ENCODE measurements at places on chromosomes 3 and 15. TPM values are rescaled to one million over a fixed set of nuclear protein-coding genes. Genes with fewer than 3 reads are reported as not detected.
A peak's percentile ranks its signal among the peaks of the same experiment; 100 is the strongest.

- peaks cover 5% of the 10 kb centered on the region for H3K27me3 ChIP-seq
- H3K27ac ChIP-seq: no peak overlapping the region
Observed at GRCh38 chr3:46356909-46357308, 3.0 kb downstream of the CCR2 start.

GRCh38 chr3:149575213-149575960 is 82.4 kb downstream of the WWTR1 start:
- peaks cover 3% of the 10 kb centered on the region for H3K36me3 ChIP-seq
- no peaks in the 10 kb centered on the region for H3K27me3 ChIP-seq
- H3K4me3 ChIP-seq: no peak overlapping the region
- peak overlapping the region; percentile 90 for H3K27ac ChIP-seq
- peaks cover 25% of the 10 kb centered on the region for H3K4me1 ChIP-seq

The LYZL4 gene
- not detected for total RNA-seq

DNA sequence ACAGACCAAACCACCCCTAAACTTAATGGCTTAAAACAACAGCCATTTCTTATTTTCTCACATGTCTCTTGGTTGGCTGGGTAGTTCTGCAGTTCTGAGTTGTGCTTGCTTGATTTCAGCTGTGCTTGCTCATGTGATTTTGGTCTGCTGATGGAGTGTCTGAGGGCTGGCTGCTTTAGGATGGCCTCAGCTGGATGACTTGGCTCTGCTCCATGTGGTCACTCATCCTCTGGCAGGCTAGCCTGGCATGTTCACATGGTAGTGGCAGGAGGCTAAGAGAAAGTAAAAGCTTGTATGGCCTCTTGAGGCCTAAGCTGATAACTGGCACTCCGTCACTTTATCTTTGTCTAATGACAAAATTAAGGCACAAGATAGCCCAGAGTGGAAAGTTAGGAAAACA is 4.1 kb downstream of the SV2B start:
- H3K4me1 ChIP-seq: peaks cover 31% of the 10 kb centered on the region
- no peaks in the 10 kb centered on the region for H3K36me3 ChIP-seq
- H3K27me3 ChIP-seq: no peaks in the 10 kb centered on the region
- no peak overlapping the region for H3K27ac ChIP-seq

The PLCB2 gene
- 14.9 TPM for total RNA-seq

The RBP2 gene
- not detected for total RNA-seq
